Uterus (tissue), 4 donors: ENCODE measurements at places on chromosomes 13 and 19. TPM values are rescaled to one million over a fixed set of nuclear protein-coding genes. Genes with fewer than 3 reads are reported as not detected.
A peak's percentile ranks its signal among the peaks of the same experiment; 100 is the strongest.

- no peak for DNase-seq
These were observed 19.9 kb upstream of the CYP4F8 start for GRCh38 chr19:15595069-15595468.

DNA sequence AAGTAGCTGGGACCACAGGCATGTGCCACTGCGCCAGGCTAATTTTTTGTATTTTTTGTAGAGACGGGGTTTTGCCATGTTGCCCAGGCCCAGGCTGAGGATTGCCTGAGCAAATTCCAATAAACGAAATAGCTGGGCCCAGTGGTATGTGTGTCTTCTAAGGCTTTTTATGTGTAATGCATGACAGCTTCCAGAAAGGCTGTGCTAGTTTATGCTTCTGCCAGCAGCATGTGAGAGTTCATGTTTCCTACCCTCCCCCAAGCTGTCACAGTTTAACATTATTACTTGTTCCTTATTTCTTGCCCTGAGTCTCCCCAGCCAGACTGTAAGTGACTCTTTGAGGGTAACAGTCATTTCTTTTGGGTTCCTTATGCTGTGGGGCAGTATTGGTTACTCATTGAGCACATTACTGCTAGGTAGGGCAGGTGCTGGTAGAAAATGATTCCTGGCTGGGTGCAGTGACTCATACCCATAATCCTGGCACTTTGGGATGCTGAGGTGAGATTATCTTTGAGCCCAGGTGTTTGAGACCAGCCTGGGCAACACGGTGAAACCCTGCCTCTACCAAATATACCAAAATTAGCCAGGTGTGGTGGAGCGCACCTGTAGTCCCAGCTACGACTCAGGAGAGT is 13.6 kb downstream of the GPATCH1 start:
- DNase-seq: no peak

DNA sequence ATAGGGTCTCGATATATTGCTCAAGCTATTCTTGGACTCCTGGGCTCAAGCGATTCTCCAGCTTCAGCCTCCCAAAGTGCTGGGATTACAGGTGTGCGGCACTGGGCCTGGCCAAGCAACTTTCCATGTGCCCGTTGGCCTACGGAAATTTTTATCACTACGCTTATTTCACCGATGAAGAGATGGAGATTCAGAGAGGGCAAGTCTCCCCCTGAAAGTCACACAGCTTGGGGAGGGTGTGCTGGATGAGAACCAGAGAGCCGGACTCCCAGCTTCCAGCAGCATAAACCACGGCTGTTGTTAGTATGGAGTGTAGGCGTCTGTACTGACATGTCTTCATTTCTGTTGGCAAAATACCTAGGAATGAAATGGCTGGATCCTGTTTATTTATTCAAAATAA is 11.8 kb upstream of the GNA11 start:
- DNase-seq: no peak

GRCh38 chr19:10454267-10454666 is 33.9 kb downstream of the PDE4A start:
- no peak for DNase-seq

DNA sequence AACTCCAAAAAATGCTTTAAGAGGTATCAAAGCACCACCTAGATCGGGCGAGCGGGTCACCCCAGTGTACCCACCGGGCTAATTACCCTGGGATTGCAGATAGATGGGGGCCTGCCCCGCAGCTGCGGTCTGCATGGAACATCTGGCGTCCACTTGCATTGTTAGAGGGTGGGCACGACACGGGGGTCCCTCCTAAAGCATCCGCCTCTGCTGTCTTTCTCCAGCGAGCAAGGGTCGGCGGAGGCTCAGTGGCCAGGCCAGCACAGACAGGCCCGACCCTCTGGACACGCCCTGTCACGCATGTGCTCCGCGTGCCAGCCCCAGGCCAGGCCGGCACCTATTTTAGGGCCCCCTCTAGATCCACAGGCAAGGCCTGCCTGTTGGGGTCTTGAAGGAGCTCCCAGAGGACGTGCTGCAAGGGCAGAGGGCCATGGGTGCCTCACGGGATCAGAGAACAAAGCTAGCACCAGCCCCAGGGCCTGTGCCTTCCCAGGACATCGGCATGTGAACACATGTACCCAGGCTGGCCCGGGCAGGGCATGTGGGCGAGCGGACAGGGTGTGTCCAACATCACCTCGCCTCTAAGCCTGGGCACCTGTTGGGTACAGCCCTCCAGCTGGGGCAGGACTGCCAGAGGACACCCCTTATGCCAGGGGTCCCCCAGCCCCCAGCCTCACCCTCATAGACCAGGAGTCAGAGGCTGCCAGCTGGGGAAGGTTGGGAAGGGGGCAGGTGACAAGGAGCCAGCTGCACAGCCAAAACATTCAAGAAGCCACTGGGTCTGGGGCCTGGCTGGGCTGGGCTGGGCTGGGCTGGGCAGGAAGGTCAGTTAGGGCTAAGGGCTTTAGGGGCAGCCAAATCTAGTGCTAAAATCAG is 35.6 kb upstream of the NANOS3 start:
- peak; percentile 65 for DNase-seq

DNA sequence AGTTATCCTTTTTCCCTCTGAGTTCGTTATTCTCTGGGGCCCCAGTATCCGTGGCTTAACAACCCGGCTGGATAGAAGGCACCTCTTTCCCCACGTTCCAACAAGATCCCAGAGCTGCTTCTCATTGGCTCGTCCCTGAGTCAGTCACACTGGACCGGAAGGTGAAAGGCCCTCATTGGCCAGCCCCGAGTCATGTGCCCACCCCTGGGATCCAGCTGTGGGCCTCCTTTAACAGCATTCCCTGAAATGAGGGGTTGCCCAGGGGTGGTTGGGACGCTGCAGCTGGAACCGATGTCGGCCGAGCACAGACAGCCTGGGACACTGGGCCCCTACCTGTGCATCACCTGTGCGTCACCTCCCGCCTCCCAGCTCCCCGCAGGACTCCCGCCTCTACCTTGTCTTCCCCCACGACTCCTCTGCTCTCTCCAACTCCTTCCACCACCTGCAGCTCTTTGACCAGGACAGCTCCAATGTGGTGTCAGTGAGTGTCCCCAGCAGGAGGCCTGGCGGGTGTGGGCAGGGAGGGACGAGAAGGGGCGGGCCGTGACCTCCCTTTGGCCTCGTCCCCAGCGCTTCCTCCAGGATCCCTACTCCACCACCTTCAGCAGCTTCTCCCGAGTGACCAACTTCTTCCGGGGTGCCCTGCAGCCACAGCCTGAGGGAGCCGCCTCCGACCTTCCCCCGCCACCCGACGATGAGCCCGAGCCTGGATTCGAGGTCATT is 4.3 kb downstream of the TBC1D17 start:
- DNase-seq: no peak

DNA sequence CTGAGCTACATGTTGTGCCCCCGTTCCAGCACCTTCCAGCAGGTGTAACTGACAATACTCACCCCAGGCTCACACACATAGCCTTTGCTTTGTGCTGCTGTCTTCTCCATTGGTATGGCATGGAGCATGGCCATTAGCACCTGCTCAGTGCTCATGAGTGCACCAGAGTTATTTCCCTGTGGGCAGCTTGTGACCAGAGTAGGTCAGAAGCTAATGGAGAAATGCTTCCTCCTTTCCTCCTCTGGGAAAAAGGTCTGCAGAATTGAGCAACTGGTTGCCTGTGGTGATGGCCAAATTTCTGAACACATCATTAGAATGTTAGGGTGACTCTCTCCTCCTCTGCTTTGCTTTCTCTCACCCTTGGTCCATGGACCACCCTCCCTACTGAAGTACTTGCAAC is 344.5 kb upstream of the TMTC4 start:
- no peak for DNase-seq

DNA sequence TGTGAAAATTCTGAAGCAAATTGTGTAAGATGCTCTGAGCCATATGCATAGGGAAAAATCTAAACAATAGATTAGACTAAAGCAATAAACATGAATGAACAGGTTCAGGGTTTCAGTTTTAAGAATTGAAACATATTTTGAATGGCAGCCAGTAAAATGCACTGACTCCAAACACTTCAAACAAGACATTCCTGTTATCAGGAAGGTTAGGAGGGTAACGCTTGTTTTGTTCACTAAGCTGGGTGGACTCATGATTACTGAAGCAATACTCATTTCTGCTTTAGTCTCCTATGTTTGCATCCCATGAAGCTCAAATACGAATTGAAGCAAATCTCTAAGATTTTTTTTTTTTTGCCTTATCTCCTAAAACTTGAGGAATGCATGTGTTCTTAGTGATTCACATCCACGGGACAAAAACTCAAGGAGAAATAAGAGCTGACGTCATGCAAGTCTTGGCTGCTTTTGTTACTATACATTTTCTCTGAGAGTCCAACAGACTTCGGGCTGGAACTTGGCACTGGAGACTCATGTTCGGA is 29.1 kb upstream of the IGFL4 start:
- DNase-seq: no peak

- DNase-seq: no peak
These were observed 207.4 kb downstream of the DCT start for GRCh38 chr13:94272038-94272437.

DNA sequence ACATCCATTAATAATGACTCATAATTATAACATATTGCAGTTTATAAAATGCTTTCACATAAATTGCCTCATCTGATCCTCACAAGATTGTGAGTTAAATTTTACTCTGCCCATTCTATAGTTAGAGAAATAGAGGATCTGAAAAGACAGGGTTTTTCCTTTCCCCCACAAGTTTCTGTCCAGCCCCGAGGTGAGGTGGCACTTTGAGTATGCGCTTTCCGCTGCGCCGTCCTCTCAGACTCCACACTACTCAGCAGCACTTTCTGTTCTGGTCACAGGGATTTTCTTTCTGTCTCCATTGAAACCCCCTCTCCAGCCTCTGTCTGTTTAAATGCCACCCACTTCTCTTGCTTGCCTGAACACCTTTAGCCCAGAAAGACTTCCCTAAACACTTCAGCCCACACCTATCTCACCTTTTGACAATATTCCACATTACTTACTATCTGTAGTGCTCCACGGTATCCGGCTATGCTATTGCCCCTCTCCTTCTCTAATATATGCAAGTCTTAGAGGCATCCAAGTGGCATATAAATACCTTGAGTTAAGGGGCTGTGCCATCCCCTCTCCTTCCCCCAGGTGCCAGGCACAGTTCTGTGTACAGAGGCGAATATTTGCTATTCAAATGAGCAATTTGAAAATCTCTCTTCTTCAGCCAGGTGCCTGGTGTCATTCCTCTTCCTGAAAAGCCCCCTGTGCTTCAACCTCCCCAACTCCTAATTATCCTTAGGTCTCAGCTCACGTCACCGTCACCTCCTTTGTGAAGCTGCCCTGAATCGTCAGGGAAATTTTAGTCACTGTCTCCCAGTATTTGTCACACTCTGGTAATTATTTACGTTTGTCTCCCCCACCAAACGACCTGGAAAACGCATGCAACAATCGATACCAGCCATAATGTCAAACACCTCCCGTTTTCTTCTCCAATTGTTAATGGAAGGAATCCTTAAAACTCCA is 268.7 kb downstream of the NHLRC3 start:
- DNase-seq: no peak

- peak; percentile 39 for DNase-seq
These were observed 7.3 kb upstream of the DGKH start for GRCh38 chr13:42041011-42041683.

- DNase-seq: no peak
These were observed 8.9 kb upstream of the DGKH start for GRCh38 chr13:42039457-42039945.

IFNL1 gene
- total RNA-seq: not detected

SIGLEC8 gene
- total RNA-seq: not detected

ZNF260 gene
- total RNA-seq: 5.1 TPM

TMPRSS9 gene
- total RNA-seq: not detected

PLPP2 gene
- 4.9 TPM for total RNA-seq

ZNF571 gene
- total RNA-seq: 7.2 TPM

NKPD1 gene
- not detected for total RNA-seq

CEACAM20 gene
- total RNA-seq: 2.9 TPM

GNG7 gene
- total RNA-seq: 0.88 TPM

ZNF154 gene
- 1.0 TPM for total RNA-seq

FGF9 gene
- 0.51 TPM for total RNA-seq
